ENCODE measurements at places on chromosomes 2 and 18. TPM values are rescaled to one million over a fixed set of nuclear protein-coding genes. Genes with fewer than 3 reads are reported as not detected.

GRCh38 chr18:1916869-1917523 lies 654.3 kb downstream of the METTL4 start:
- no peak for DNase-seq

GRCh38 chr2:128369108-128369555 lies 50.5 kb upstream of the HS6ST1 start:
- DNase-seq, result no peak

GRCh38 chr2:148876202-148876594 lies 1.2 kb downstream of the KIF5C start:
- no peak for DNase-seq

The ANKRD30B gene
- not detected for total RNA-seq

The DTNA gene
- total RNA-seq, result 12.1 TPM

The MC4R gene
- not detected for total RNA-seq
